ENCODE measurements at places on chromosomes 2 and 18.

GRCh38 chr2:57523304-57523703 lies 523.3 kb upstream of the VRK2 start:
- H3K27ac ChIP-seq = no peak overlapping the region
- no peaks in the 10 kb centered on the region for H3K27me3 ChIP-seq
- no peak for DNase-seq
- no peaks in the 10 kb centered on the region for H3K4me1 ChIP-seq
- no peaks in the 10 kb centered on the region for H3K36me3 ChIP-seq

DNA sequence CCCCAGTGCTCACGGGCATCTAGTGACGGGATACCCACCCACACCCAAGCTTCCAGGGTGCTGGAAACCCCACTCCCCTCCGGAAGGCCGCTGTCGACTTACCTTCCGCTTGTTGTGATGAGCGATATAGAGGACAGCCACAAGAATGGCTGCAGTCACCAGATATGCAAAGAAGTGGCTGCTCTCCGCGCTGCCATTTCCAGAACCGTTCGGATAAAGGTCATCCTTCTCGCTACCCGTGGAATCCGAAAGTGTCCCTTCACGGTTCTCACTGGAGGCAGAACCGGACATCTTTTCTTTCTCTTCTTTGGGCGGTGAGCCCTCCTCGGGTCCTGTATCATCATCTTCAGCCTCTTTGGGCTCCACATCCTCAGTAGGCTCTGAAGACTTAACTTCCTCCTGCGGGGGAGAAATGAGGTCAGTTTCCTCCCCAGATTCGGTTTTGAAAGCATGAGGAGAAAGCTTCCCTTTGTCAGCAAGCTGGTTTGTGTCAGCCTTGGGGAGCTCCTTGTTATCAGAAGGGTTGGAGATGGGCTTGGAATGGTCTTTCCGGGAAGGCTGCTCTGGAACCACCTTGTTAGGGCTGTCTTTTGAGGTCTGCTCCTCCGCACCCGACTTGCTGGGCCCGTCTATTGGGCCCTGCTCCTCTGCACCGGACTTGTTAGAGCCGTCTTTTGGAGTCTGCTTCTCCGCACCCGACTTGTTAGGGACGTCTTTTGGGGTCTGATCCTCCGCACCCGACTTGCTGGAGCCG lies 1.2 kb downstream of the TGOLN2 start:
- H3K27ac ChIP-seq = peak overlapping the region; percentile 99
- peaks cover 59% of the 10 kb centered on the region for H3K4me1 ChIP-seq
- DNase-seq = no peak
- peaks cover 31% of the 10 kb centered on the region for H3K36me3 ChIP-seq

DNA sequence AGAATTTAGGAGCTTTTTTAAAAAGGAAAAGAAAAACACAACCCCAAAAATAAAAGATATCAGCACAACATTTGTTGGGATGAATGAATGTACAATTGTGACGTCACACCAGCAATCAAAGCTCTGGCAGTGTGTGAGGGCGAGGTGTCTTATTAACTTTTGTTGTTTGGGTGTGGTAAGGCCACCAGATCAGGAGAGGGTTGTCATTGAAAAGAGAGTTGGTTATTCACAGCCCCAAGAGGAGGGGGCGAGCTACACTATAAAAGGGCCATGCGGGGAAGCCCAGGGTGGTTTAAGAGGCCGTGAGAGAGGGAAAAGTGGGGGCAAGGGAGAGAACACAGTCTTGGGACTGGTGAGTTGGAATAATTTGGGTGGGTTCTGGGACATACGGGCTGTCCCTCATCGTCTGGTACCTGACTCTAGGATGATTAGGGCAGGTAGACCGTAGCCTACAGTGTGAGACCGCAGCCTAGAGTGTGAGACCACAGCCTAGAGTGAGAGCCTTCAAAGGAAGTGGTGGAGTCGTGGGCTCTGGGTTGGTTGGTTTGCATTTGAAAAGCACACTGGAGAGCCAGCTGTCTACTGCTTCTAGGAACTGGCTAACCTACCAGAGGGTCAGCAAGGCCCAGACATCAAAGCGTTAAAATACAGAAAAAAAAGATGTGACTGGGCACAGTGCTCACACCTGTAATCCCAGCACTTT lies 128.4 kb downstream of the INO80D start:
- H3K27ac ChIP-seq = no peak overlapping the region
- H3K4me1 ChIP-seq = no peaks in the 10 kb centered on the region
- no peaks in the 10 kb centered on the region for H3K27me3 ChIP-seq
- no peaks in the 10 kb centered on the region for H3K36me3 ChIP-seq
- H3K4me3 ChIP-seq = no peak overlapping the region

DNA sequence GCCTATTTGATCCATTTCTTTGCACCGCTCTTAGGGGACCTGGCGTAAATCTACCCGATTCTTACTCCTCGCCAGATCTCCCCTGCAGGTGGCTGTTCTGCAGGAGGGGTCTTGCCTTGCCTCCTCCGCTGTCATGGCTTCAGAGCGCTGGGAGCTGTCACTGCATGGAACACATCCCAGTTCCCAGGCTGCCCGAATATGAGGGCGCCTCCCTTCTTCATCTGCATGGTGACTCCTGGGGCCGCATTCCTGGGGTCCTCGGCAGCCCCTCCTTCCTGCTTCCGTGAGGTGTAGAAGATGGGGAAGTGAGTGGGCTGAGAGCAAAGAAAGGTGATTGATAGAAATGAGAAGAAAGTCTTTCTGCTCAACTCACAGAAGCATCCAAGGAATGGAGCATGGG lies 27.3 kb upstream of the COPS8 start:
- H3K36me3 ChIP-seq = no peaks in the 10 kb centered on the region
- peaks cover 14% of the 10 kb centered on the region for H3K4me1 ChIP-seq
- no peak overlapping the region for H3K27ac ChIP-seq
- H3K4me3 ChIP-seq = no peak overlapping the region
- no peak for DNase-seq

GRCh38 chr2:54524226-54524991 lies 68.3 kb downstream of the SPTBN1 start:
- no peak overlapping the region for H3K4me3 ChIP-seq
- H3K27ac ChIP-seq = peak overlapping the region; percentile 45
- H3K4me1 ChIP-seq = peaks cover 27% of the 10 kb centered on the region

DNA sequence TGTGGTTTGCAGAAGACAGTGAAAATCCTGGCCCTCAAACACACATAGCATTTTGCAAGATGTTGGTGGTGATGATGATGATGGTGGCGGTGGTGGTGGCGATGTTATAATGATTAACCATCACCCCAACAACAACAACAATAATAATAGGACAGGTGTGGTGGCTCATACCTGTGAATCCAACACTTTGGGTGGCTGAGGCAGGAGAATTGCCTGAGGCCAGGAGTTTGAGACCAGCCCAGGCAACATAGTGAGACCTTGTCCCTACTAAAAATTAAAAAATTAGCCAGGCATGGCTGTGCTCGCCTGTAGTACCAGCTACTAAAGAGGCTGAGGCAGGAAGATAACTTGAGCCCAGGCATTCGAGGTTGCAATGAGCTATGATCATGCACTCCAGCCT lies 3.8 kb downstream of the VIT start:
- peaks cover 12% of the 10 kb centered on the region for H3K4me1 ChIP-seq
- no peaks in the 10 kb centered on the region for H3K27me3 ChIP-seq
- no peaks in the 10 kb centered on the region for H3K36me3 ChIP-seq
- no peak overlapping the region for H3K4me3 ChIP-seq
- DNase-seq = no peak

DNA sequence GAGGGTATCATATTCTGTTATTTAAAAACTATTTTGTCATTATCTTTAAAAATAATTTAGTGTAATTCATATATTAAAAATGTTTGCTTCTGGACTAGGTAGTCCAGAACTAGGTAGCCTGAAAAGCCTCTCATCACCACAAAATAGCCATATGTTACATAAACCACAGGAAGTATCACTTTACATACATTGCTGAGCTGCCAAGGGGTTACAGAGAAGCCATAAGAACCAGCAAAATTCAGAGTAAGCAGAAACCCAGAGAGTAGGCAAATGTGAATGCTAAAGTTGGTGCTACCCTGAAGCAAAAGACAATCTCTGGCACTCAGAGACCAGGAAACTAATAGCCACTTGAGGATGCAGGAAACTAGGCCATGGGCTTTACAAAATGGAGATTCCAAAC lies 60.9 kb downstream of the LOXHD1 start:
- DNase-seq = no peak
- no peaks in the 10 kb centered on the region for H3K27me3 ChIP-seq
- H3K27ac ChIP-seq = no peak overlapping the region
- H3K4me1 ChIP-seq = no peaks in the 10 kb centered on the region
- H3K4me3 ChIP-seq = no peak overlapping the region

- peak overlapping the region; percentile 85 for H3K4me3 ChIP-seq
- DNase-seq = no peak
- H3K4me1 ChIP-seq = peaks cover 45% of the 10 kb centered on the region
- peaks cover 51% of the 10 kb centered on the region for H3K36me3 ChIP-seq
- H3K27me3 ChIP-seq = no peaks in the 10 kb centered on the region
- H3K27ac ChIP-seq = peak overlapping the region; percentile 99
Measured at GRCh38 chr2:219175928-219176817, 552 bp downstream of the CNPPD1 start.

GRCh38 chr2:215379039-215379438 lies 56.8 kb downstream of the FN1 start:
- peaks cover 37% of the 10 kb centered on the region for H3K36me3 ChIP-seq
- H3K27me3 ChIP-seq = no peaks in the 10 kb centered on the region
- no peak overlapping the region for H3K4me3 ChIP-seq
- no peak for DNase-seq
- H3K27ac ChIP-seq = no peak overlapping the region
- no peaks in the 10 kb centered on the region for H3K4me1 ChIP-seq

- DNase-seq = no peak
- no peaks in the 10 kb centered on the region for H3K27me3 ChIP-seq
- H3K27ac ChIP-seq = no peak overlapping the region
- peaks cover 18% of the 10 kb centered on the region for H3K4me1 ChIP-seq
Measured at GRCh38 chr18:9516437-9517064, 41.2 kb downstream of the RALBP1 start.

- no peak for DNase-seq
- H3K27ac ChIP-seq = no peak overlapping the region
- H3K36me3 ChIP-seq = no peaks in the 10 kb centered on the region
Measured at GRCh38 chr2:177270531-177270930, 6.0 kb upstream of the NFE2L2 start.

DNA sequence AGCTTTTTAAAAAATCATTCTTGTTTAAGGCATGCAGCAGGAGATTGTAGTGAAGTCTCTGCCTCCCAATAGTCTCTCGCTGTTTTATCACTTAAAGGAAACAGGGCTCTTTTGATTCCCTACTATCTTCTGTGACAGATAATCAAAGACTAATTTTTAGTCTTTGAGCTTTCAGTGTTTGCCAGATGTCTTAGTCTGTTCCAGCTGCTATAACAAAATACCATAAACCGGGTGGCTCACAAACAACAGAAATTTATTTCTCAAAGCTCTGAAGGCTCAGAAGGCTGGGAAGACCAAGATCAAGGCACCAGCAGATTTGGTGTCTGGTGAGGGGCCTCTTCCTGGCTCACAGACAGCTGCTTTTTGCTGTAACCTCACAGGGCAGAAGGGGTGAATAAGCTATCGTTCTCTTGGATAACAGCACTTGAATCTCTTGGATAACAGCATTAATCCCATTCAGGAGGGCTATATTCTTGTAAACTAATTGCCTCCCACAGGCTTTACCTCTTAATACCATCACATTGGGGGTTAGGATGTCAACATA lies 37.8 kb upstream of the STAT4 start:
- no peaks in the 10 kb centered on the region for H3K36me3 ChIP-seq
- H3K27me3 ChIP-seq = no peaks in the 10 kb centered on the region
- no peak for DNase-seq
- H3K4me1 ChIP-seq = no peaks in the 10 kb centered on the region

GRCh38 chr2:97994476-97994875 lies 1.3 kb downstream of the TMEM131 start:
- no peak for DNase-seq

GRCh38 chr18:1914489-1914888 lies 656.8 kb downstream of the METTL4 start:
- DNase-seq = no peak
- H3K4me3 ChIP-seq = no peak overlapping the region
- no peaks in the 10 kb centered on the region for H3K27me3 ChIP-seq
- no peak overlapping the region for H3K27ac ChIP-seq
- no peaks in the 10 kb centered on the region for H3K4me1 ChIP-seq
- H3K36me3 ChIP-seq = no peaks in the 10 kb centered on the region

DNA sequence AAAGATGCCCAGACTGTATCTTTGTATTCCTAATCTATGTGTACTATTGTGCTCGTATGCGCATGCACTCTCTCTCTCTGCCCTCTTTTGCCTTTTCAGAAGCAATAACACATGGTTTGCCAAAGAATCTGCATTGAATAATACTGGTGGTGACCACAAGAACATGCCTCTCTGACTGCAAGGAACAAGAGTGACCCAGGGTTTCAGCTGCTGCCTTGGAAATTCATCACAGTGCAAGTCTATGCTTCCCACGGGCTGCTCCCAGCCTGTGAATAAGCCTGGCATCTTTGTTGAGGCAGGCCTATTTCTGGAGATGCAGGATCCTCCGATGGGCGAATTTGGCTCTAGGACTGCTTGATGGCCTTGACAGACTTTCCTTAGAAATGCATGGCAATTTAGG lies 689.4 kb upstream of the FANCL start:
- DNase-seq = no peak
- H3K4me1 ChIP-seq = no peaks in the 10 kb centered on the region
- no peak overlapping the region for H3K27ac ChIP-seq
- no peaks in the 10 kb centered on the region for H3K36me3 ChIP-seq
- H3K27me3 ChIP-seq = no peaks in the 10 kb centered on the region

- no peak for DNase-seq
- H3K27ac ChIP-seq = no peak overlapping the region
- no peaks in the 10 kb centered on the region for H3K36me3 ChIP-seq
- H3K4me3 ChIP-seq = no peak overlapping the region
- no peaks in the 10 kb centered on the region for H3K27me3 ChIP-seq
Measured at GRCh38 chr2:170157025-170157684, 20.8 kb upstream of the MYO3B start.

DNA sequence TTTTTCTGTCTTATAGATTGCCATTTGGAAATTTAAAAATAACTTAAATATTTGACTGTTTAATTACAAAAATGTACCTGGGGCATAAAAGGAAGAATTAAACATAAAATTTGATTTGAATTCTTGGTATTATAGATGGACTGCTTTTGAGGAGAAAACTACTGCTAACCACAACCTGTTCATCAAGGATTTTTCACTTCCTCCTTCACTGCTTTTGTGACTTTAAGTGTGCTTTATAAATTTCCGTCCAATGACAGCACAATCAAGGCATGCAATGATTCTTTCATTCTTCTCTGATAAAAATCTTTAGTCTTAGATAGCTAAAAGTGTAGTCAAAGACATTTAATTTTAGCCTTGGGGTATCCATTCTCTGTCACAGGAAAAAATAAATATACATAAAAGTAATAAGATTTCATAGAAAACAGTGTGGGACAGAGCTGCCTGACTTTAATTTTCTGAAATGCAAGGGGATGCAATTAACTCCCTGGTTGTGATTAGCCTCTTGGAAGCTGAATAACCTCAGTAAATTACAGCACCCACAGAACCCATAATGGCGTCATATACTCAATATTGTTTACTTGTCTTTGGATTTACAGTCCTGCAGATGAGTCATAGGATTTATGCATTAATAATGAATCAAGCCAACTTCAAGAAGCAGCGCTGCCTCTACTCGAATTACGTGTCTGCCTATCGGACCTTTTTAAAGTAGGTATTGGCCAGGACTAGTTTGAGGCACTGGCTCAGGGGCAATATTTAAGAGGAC lies 587.9 kb downstream of the NRXN1 start:
- H3K27me3 ChIP-seq = no peaks in the 10 kb centered on the region
- no peak overlapping the region for H3K4me3 ChIP-seq
- no peak for DNase-seq
- H3K27ac ChIP-seq = no peak overlapping the region

GRCh38 chr2:158505448-158505934 lies 48.7 kb downstream of the PKP4 start:
- H3K27ac ChIP-seq = no peak overlapping the region
- no peaks in the 10 kb centered on the region for H3K36me3 ChIP-seq
